ENCODE measurements at places on chromosomes 5 and 9. TPM values are rescaled to one million over a fixed set of nuclear protein-coding genes. Genes with fewer than 3 reads are reported as not detected.

GRCh38 chr9:2726650-2727340, 9.5 kb downstream of the KCNV2 start:
- no peaks in the 10 kb centered on the region for H3K36me3 ChIP-seq
- H3K27ac ChIP-seq: no peak overlapping the region
- no peak overlapping the region for H3K4me3 ChIP-seq
- no peak for DNase-seq
- no peaks in the 10 kb centered on the region for H3K27me3 ChIP-seq

The SH3TC2 gene
- 3.8 TPM for total RNA-seq

DNA sequence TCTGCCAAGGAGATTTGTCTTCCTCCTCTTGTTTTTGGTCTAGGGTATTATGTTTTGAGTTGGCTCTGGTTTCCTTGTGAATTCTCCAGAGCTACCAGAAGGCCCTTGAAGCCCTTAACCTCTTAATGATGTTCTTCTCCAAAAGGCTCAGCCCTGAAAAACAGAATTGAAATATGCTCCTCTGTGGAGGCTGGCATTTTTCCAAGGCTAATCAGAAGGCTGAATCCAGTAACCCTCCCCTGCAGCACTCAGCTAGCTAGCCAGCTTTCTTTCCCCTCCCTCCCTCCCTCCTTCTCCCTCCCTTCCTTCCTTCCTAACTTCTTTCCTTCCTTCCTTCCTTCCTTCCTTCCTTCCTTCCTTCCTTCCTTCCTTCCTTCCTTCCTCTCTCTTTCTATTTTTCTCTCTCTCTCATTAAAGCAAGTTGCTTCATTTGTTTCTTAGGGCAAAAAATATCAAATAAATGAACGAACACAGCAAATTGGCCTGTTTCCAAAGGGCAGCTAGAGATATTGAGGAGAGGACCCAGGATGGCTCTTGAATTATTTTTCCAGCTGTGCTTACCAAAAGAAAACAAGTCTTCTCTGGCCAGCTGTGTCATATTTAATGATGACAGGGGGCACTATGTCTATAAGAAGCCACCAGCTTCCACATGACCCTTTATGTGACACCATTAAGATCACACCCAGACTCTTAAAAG, 38.7 kb downstream of the JAKMIP2 start:
- no peaks in the 10 kb centered on the region for H3K36me3 ChIP-seq
- no peaks in the 10 kb centered on the region for H3K27me3 ChIP-seq
- no peak overlapping the region for H3K27ac ChIP-seq

DNA sequence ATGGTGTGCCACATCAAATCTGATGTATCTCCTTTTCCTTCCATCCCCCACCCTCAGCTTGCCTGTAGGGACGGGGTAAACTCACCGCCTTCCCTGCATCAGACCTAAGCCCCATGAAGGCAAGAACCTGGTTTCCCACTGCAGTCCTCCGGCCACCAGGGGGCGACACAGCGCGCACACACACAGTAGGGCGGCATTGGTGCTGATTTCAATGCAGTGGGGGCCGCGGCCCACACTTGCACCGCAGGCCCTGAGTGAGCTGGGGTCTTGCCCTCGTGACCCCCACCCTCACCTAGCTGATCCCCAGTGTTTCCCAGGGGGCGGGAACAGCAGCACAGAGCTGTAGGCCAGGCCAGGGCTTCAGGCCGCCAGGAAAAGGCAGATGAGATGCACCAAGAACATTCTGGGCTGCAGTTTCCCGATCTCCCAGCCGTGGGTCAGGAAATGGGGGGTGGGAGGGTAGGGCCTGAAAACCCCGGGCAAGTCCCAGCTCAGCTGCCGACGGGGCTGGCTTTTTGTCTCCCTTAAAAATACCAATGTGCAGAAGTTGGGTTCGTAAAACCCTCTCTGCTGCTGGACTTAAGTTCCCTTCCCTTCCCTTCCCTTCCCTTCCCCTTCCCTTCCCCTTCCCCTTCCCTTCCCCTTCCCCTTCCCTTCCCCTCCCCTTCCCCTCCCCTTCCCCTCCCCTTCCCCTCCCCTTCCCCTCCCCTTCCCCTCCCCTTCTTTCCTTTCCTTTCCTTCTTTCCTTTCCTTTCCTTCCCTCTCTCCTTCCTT, 19.5 kb downstream of the FAM163B start:
- no peaks in the 10 kb centered on the region for H3K36me3 ChIP-seq
- H3K27ac ChIP-seq: no peak overlapping the region
- peaks cover 10% of the 10 kb centered on the region for H3K4me1 ChIP-seq
- H3K4me3 ChIP-seq: no peak overlapping the region
- no peaks in the 10 kb centered on the region for H3K27me3 ChIP-seq
- no peak for DNase-seq

Measured in esophagus squamous epithelium (tissue), 5 donors.